NCI-H187 (cell line): ENCODE measurements at places on chromosomes 2 and 18.

- no peak for DNase-seq
Measured at GRCh38 chr18:78640246-78640995, 339.2 kb upstream of the SALL3 start.

DNA sequence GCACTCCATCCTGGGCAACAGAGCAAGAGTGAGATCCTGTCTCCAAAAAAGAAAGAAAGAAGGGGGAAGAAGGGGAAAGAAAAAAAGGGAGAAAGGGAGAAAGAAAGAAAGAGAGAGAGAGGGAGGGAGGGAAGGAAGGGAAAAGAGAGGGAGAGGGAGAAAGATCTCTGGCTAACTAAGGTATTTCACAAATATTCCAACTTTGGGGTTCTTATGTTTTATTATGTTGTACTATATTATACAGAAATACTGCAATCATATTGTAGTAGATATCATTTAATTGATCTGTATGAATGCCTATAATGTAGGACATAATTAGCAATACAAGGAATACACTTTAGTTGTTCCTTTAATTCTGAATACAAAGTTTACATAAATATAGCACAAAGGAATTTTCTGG, 70.1 kb upstream of the STAM2 start:
- DNase-seq, result no peak

- DNase-seq, result peak; percentile 10
Measured at GRCh38 chr2:67037655-67038054, 359.5 kb upstream of the ETAA1 start.

DNA sequence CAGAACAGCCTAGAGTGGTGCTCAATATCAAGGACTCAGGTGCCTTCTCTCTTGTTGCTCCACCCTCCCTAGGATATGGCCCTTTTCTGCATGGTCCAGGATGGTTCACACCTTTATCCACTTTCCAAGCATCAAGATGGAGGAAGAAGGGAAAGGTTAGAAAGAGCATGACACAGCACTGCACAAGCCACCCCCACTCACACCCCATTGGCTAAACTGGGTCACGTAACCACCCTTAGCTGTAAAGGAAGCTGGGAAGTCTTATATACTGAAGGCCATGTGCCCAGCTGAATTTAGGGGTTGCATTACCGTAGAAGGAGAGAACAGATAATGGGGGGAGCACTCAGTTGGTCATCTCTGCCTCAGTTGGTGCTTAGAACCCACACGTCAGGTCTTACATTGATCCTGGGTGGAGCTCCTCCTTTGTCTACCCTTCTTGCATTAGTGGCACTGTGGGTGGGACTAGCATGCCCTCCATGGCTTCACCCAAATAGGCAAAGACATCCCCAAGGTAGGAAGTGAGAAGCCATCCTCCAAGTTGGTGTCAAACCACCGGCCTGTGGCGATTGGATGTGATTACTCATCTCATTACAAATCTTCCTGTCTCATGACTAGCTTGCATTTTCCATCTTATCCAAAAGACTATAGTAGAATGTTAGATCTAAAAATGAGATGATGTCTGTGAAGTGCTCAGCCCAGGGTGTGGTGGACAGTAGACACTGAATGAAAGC, 248.5 kb downstream of the HAUS1 start:
- DNase-seq, result no peak

GRCh38 chr2:144912206-144912605, 392.3 kb upstream of the ZEB2 start:
- DNase-seq, result no peak

DNA sequence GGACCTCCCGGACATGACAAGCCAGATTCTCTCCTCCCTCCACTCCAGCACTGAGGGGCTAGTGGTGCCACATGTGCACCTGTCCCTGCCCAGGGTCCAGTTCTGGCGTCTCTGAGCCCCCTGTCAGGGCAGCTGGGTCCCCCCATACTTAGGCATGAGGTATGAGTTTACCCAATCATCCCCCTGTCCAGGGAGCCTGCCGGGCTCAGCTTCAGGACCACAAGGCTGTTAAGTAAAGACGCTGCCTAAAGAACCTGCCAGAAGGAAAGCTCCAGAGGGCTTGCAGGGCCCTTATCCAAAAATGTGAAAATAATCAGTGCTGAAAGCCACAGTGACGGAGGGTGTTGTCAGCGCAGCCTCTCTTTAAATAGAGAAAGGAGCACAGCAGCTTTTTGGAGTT, 40.0 kb downstream of the SH3BP4 start:
- no peak for DNase-seq

GRCh38 chr2:228793116-228793515, 478.0 kb downstream of the PID1 start:
- DNase-seq, result no peak

GRCh38 chr18:79902640-79903039, 48.8 kb downstream of the SLC66A2 start:
- no peak for DNase-seq

- DNase-seq, result no peak
Measured at GRCh38 chr18:11258039-11258610, 108.8 kb upstream of the PIEZO2 start.
